ENCODE measurements at places on chromosomes 3 and 15. TPM values are rescaled to one million over a fixed set of nuclear protein-coding genes. Genes with fewer than 3 reads are reported as not detected.

Gene ZNF385D
- 0.66 TPM for total RNA-seq

Gene MESP1
- 0.50 TPM for total RNA-seq

Gene CYP19A1
- 5.1 TPM for total RNA-seq

Gene PRR23A
- total RNA-seq: not detected

Gene AGTR1
- 3.3 TPM for total RNA-seq

Gene STIMATE
- total RNA-seq: 9.9 TPM

Gene DPH6
- 20.9 TPM for total RNA-seq

Gene EIF4E3
- total RNA-seq: 1.7 TPM

Gene RAB11A
- 258 TPM for total RNA-seq

Gene SV2B
- total RNA-seq: not detected

Gene GRM7
- not detected for total RNA-seq

Gene CKMT1B
- not detected for total RNA-seq

Gene BTLA
- not detected for total RNA-seq

Gene FES
- total RNA-seq: 38.7 TPM

Gene GRK7
- total RNA-seq: under 0.01 TPM

Gene IL17RB
- total RNA-seq: under 0.01 TPM

Gene PLAAT1
- not detected for total RNA-seq

Gene TM4SF1
- total RNA-seq: 140 TPM

Gene STAC
- 2.5 TPM for total RNA-seq

Gene WDR76
- total RNA-seq: 4.1 TPM

Gene MOBP
- total RNA-seq: under 0.01 TPM

Gene CHRM5
- under 0.01 TPM for total RNA-seq

Gene SLC51B
- 1.5 TPM for total RNA-seq

Gene IL12A
- 7.4 TPM for total RNA-seq

Gene CLDN16
- not detected for total RNA-seq

Gene ABI3BP
- total RNA-seq: 21.2 TPM

Gene TP63
- total RNA-seq: under 0.01 TPM

Gene SEMA3F
- total RNA-seq: 7.6 TPM

Gene SLC9A9
- total RNA-seq: 59.9 TPM

Gene H1-8
- total RNA-seq: not detected

Gene XCR1
- total RNA-seq: not detected

Gene PLXND1
- 127 TPM for total RNA-seq

Measured in smooth muscle cell of trachea (primary cell).